ENCODE measurements at places on chromosomes 2 and 18.

DNA sequence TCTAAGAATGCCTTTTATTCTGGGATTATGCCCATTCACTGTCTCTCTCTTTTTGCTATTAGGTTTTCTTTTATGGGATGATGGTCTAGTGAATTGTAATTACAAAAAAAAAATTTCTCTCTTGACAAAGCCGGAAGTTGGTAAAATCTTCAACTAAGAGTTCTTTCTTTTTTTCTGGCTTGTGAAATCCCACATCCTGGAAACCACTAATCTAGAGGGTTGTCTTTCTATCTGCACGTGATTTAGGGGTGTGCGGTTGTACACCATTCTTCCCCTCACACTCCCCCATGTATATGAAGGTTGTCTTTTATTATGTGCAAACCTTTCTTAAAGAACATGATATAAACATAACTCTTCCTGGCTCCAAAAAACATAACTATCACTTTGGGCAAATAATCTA, 52.0 kb downstream of the GATA6 start:
- DNase-seq: no peak
- no peak overlapping the region for H3K4me3 ChIP-seq
- H3K4me1 ChIP-seq: no peaks in the 10 kb centered on the region
- no peaks in the 10 kb centered on the region for H3K36me3 ChIP-seq
- no peaks in the 10 kb centered on the region for H3K27me3 ChIP-seq

DNA sequence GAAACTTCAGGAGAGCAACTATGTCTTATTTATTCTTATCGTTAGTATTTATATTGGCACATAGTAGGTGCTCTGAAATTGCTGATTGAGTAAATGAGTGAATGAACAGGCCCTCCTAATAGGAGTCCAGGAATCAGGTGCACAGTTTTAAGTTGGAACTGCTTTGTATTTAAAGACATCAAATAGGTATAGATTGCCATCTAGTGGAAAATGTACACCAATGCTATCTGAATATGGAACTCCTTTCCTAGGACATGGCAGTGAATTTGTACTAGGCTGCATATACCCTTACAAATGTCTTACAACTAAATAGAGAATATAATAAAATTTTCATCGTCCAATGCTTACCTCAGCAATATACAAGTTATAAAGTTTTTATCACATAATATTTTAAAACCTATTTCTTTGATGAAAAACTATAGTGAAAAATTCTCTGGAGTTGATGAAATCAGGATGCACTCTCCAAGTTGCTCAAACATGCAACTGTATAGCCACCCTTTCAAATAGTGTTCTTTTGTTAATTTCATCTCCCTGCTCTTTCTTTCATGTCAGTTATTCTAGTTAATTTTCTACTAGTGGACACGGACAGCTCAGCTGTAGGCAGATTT, 318.9 kb upstream of the SYT4 start:
- no peak overlapping the region for H3K4me3 ChIP-seq
- H3K27me3 ChIP-seq: no peaks in the 10 kb centered on the region
- H3K4me1 ChIP-seq: no peaks in the 10 kb centered on the region
- no peak overlapping the region for H3K27ac ChIP-seq

GRCh38 chr2:5385596-5385995, 306.6 kb upstream of the SOX11 start:
- H3K4me1 ChIP-seq: no peaks in the 10 kb centered on the region
- no peak for DNase-seq
- no peak overlapping the region for H3K27ac ChIP-seq

- DNase-seq: no peak
- H3K27me3 ChIP-seq: no peaks in the 10 kb centered on the region
- no peak overlapping the region for H3K27ac ChIP-seq
- H3K4me1 ChIP-seq: no peaks in the 10 kb centered on the region
- H3K36me3 ChIP-seq: no peaks in the 10 kb centered on the region
- H3K4me3 ChIP-seq: no peak overlapping the region
Measured at GRCh38 chr2:236858661-236859060, 227.0 kb upstream of the COPS8 start.

DNA sequence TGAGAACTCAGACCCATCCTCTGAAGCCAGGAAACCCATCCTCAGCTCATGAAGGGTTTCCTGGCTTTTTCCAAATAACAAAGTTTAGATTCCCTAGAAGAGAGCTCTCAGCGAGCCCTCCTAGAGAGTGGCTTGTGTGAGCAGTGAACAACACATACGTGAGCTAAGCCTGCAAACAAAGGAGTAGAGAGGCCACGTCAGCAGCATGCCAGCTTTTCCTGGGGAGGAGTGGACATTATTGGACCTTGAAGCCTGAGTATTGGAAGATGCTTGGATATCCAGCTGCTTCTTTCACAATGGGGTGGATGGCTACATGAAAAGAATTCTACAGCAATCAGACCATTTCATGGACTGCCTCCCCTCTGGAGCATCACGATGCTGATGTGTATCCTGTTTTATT, 21.1 kb downstream of the KIF5C start:
- DNase-seq: no peak
- no peak overlapping the region for H3K27ac ChIP-seq
- no peak overlapping the region for H3K4me3 ChIP-seq
- no peaks in the 10 kb centered on the region for H3K27me3 ChIP-seq

- peak overlapping the region; percentile 50 for H3K27ac ChIP-seq
- DNase-seq: peak; percentile 50
- H3K36me3 ChIP-seq: peaks cover 2% of the 10 kb centered on the region
- no peaks in the 10 kb centered on the region for H3K4me1 ChIP-seq
- no peak overlapping the region for H3K4me3 ChIP-seq
Measured at GRCh38 chr2:11582862-11583752, 49.3 kb downstream of the GREB1 start.

GRCh38 chr18:70181015-70181414, 24.5 kb downstream of the RTTN start:
- no peaks in the 10 kb centered on the region for H3K36me3 ChIP-seq
- no peaks in the 10 kb centered on the region for H3K4me1 ChIP-seq

- H3K36me3 ChIP-seq: no peaks in the 10 kb centered on the region
- no peak overlapping the region for H3K27ac ChIP-seq
- no peak for DNase-seq
- H3K4me3 ChIP-seq: no peak overlapping the region
Measured at GRCh38 chr2:70144443-70145143, 46.2 kb downstream of the C2orf42 start.

- H3K36me3 ChIP-seq: no peaks in the 10 kb centered on the region
- H3K4me3 ChIP-seq: no peak overlapping the region
- H3K27ac ChIP-seq: no peak overlapping the region
- H3K27me3 ChIP-seq: no peaks in the 10 kb centered on the region
- H3K4me1 ChIP-seq: no peaks in the 10 kb centered on the region
Measured at GRCh38 chr2:117055499-117056375, 758.8 kb upstream of the DDX18 start.

DNA sequence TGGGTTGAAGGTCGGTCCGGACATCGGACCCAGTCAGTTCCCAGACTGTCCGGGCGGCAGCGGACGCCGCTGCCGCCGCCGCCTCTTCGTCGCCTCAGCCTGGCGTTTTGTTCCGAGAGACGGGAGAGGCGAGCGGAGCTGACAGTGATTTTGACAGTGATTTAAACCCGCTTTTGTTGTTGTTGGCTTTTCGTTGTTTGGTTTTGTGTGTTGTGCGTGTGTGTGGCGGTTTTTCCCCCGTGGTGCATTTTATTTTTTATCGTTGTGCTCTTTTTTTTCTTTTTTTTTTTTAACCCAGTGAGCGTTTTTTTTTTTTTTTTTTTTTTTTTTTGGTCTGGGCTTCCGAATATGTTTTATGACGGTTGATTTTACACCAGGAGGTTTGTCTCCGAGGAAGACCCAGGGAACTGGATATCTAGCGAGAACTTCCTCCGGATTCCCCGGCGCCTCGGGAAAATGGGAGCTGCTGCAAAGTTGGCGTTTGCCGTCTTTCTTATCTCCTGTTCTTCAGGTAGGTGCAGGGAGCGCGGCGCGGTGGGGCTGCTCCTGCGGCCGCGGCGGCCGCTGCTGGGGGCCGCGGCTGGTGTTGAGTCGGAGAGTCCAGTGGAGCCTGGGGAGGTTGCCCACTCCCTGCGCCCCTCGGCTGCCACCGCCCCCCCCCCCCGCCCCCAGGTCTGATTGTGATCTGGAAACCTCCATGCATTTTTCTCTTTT, at the start of gene ACVR2A:
Gene ACVR2A, plus strand, starts transcription at position 333 of the 714 bp plus-strand sequence. Its CDS starts 124 bp downstream, at position 457.
- H3K4me3 ChIP-seq: peak within 1 kb of the TSS; percentile 48
- no peaks in the 10 kb centered on the region for H3K27me3 ChIP-seq
- no peaks in the 10 kb centered on the region for H3K36me3 ChIP-seq
- no peaks in the 10 kb centered on the region for H3K4me1 ChIP-seq
- peak within 1 kb of the TSS; percentile 99 for H3K27ac ChIP-seq

DNA sequence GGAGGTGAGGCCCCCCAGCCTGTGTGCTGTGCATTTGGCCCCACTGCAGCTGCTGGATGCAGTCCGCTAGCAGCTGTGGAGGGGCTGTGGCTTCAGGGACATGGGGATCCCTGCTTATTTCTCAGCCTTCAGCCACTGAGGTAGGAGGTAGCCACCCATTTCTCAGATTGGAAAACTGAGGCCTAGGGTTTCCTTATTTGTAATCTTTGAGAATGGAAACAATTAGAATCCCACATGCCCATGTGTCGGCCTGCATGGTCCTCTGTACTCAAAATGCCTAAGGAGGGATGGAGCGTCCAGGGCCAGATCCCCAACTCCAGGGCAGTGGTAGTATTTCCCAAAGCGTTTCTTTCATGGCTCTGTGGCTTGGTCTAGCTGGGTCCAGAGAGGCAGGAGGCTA, 42.1 kb downstream of the TOGARAM2 start:
- H3K27me3 ChIP-seq: no peaks in the 10 kb centered on the region
- no peak overlapping the region for H3K4me3 ChIP-seq
- no peaks in the 10 kb centered on the region for H3K4me1 ChIP-seq
- no peaks in the 10 kb centered on the region for H3K36me3 ChIP-seq
- DNase-seq: no peak
- H3K27ac ChIP-seq: no peak overlapping the region

- no peak for DNase-seq
- no peak overlapping the region for H3K4me3 ChIP-seq
- H3K4me1 ChIP-seq: no peaks in the 10 kb centered on the region
- no peaks in the 10 kb centered on the region for H3K27me3 ChIP-seq
- H3K27ac ChIP-seq: no peak overlapping the region
- H3K36me3 ChIP-seq: no peaks in the 10 kb centered on the region
Measured at GRCh38 chr2:36775806-36776205, 79.3 kb downstream of the VIT start.

DNA sequence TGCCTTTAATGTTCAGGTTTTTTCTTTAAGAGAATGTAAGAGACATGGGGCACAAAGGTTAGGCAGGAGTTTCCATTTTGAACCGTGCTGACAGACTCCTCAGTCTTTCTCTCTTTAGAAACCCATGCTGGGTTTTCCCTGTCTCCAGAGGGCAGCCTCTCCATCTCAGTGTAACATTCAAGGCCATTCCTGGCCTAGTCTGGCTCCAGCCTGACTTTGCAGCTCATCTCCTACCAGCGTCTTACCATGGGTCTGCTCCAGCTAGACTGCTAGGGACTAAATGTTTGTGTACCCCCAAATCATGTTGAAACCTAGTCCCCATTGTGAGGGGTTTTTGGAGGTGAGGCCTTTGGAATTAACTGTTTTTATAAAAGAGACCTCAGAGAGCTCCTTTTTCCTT, 9.8 kb upstream of the CLIP4 start:
- no peaks in the 10 kb centered on the region for H3K27me3 ChIP-seq
- no peaks in the 10 kb centered on the region for H3K4me1 ChIP-seq
- no peaks in the 10 kb centered on the region for H3K36me3 ChIP-seq
- H3K27ac ChIP-seq: no peak overlapping the region
- no peak overlapping the region for H3K4me3 ChIP-seq
